NCI-H1436 (cell line): ENCODE measurements at places on chromosomes 4 and X.

GRCh38 chrX:138853936-138854335, 142.4 kb upstream of the FGF13 start:
- DNase-seq: no peak

GRCh38 chrX:72021975-72022374, 109.7 kb downstream of the RTL5 start:
- no peak for DNase-seq

DNA sequence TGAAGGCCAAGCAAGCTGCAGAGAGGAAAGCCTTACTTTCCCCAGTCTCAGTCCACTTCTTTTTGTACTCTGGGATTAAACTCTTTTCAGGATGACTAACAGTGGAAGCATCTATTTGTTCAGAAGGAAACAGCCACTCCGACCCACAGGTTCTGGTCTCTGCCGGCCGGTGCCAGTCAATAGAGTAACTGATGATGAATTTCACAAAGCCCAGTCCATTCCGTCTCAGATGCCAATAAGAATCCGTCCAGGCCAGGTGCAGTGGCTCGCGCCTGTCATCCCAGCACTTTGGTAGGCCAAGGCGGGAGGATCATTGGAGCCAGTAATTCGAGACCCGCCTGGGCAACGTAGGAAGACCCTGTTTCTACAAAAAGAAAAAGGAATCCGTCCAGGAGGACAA, 58.5 kb upstream of the HELT start:
- no peak for DNase-seq

- DNase-seq: no peak
These were observed 43.1 kb upstream of the AFF2 start for GRCh38 chrX:148457279-148457678.

DNA sequence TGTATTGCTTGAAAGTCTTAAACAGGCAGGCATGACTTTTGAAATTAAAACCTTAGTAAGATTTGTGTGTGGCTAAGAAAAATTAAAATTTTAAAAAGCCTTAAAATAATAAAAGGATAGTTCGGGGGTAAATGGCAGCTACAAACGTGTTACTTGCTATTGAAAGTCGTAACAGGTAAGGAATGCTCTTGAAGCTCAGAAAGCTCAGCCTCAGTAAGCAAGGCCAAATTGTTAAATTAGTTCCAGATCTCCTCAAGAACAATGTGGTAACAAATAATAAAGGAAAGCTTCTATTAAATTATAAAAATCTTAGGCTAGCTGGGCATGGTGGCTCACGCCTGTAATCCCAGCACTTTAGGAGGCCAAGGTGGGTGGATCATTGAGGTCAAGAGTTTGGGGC, 25.5 kb downstream of the PRMT9 start:
- no peak for DNase-seq

DNA sequence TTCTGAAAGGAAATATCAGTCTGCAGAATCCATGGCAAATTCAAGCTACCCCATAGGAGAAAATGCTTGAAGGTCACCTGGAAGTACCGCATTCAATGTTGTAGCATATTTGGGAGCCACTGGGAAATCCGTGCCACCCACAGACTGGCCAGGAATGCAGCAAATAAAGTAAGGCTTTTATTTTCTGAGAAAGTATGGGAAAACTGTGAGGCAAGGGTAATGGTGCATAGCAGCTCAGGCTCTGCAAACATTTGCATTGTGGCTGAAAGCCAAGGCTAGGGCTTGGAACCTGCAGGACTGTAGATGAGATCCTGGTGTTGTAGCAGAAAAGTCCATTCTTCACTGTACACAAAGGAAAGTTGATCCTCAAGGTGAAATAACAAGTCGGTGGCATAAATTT, 450.9 kb upstream of the NR3C2 start:
- DNase-seq: no peak

DNA sequence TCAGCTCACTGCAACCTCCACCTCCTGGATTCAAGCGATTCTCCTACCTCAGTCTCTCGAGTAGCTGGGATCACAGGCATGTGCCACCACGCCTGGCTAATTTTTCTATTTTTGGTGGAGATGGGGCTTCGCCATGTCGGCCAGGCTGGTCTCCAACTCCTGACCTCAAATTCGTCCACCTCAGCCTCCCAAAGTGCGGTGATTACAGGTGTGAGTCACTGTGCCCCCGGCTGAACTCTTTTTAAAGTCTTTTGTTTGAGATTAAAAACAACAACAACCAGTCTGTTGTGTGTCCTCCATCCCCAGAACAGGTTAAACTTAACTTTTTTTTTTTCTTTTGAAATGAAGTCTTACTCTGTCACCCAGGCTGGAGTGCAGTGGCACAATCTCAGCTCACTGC, 36.3 kb upstream of the RBPJ start:
- no peak for DNase-seq

- no peak for DNase-seq
These were observed 92.2 kb upstream of the GATB start for GRCh38 chr4:151853034-151853433.

- no peak for DNase-seq
These were observed 105.7 kb upstream of the PRPS2 start for GRCh38 chrX:12685541-12685940.

- DNase-seq: no peak
These were observed 48.3 kb upstream of the MAN2B2 start for GRCh38 chr4:6526671-6527091.

DNA sequence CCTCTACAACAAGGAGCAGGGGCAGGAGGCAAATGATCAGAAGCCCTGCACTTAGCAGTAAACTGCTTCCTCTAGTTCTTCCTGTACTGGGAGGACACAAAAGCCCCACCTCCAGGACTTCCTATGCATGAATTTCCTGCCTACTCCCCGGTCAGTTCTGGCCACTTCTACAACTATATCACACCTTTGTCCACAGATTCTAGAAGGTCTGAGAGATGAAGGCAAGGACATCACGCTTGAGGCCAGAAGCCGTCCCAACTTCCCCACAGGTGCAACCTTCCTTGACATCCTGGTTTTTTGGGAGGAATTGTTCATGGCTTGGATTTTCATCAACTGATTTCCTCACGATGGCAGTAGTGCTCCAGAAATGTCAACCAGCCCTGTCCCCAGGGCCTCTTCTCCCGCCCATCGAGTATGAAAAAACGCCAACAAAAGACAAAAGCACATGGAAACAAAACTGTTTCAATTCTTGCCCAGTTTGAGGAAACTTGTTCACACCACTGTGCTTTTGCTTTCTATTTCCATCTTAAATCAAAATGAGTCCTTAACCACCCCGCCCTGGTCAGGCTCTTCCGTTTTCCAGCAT, 206.5 kb upstream of the STK26 start:
- no peak for DNase-seq

DNA sequence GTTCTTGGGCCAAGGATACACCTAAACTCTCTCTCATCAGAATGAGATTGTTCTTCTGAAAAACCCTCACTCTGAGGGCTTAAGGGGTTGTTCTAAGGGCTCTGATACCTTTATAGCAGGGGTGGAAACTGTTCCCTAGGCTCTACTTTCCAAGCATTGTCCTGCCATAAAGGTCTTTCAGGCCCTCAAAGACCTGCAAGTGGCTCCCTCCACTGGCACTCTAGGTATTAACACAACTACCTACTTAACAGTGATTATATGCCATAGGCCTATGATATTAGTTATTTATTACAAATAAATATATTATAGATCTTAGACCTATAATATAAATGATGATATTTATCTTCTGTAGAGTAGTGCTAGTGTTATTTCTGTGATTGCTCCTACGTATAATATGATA, 473.7 kb upstream of the RPS6KA3 start:
- no peak for DNase-seq

DNA sequence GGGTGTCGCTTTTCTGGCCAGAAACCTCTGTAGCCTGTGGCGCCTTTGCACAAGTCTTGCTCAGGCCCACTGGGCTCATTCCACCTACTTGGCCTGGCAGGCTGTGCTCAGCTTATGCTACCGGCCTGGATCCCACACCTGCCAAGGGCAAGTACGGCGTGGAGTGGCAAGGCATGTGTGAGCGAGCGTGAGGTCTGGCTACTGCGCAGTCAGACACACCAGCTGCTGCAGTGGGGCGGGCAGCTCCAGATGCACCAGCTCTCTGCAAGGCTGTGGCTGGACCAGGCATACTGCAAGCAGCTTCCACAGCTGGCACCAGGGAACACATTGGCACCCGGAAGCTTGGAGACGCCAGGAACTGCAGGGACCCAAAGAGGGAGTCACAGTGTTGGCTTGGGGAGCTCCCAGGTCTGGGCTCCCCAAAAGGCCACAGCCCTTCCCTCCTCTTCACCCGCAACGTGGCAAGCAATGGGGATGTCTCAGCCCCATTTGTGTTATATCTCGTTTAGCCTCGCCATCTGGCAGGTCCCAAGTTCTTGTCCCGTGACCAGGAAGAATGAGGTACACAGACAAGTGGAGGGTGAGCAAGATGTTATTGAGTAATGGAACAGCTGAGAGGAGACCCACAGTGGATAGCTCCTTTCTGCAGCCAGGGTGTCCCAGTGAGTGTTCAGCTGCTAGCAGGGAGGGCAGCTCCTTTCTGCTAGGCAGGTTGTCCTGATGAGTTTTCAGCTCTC, 3.8 kb upstream of the FBXW7 start:
- no peak for DNase-seq

DNA sequence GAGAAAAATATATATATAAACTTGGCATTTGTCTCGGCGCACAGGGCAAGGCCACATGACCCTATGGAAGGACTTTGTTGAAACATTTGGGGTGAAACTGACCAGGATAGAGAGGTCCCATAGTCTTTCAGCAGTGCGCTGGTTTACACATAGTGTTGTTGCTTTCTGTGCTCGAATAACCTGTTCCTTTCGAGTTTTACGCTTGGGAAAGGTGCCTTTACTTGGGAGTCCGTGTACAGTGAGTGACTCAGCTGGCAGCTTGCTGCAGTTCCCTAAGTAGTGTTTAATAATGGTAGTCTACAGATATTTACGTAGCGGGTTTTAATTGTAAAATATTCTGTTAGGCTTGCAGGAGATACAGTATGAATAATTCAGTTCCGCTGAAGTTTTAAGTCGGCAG, 578 bp downstream of the APOOL start:
- DNase-seq: no peak

DNA sequence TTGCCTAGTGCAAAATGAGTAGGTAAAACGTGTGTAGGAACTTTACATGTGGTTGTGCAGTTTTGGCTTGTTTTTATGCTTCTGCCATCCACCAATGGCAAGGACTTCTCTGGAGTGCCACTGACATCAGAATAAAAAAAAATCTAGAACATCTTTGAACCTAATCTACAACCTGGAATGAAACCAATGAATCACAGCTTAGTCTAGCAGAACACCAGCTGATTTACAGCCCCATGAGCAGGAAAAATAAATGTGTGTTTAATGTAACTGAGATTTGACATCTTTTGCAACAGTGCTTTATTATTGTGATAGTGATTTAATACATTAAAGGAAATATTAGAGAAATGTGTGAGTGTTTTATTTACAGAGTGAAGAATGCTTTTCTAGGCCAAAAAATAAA, 995.1 kb downstream of the PCDH7 start:
- DNase-seq: no peak

DNA sequence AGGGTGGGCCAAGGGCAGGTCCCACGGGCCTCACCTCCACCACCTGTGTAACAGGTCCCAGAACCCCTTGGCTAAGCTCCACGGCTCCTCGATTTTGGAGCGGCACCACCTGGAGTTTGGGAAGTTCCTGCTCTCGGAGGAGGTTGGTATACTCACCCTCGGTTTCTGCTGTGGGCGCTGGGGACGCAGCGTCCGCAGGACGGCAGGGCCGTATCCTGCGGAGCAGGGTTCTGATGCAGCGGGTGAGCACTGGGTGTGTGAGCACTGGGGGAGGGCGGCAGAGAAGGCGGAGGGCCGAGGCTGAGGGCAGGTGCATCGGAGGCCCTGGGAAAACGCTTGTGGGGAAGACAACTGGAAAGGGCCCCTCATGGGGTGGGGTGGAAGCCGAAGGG, 11.0 kb downstream of the ATP5ME start:
- DNase-seq: no peak
